ENCODE measurements at places on chromosomes 4 and X.

DNA sequence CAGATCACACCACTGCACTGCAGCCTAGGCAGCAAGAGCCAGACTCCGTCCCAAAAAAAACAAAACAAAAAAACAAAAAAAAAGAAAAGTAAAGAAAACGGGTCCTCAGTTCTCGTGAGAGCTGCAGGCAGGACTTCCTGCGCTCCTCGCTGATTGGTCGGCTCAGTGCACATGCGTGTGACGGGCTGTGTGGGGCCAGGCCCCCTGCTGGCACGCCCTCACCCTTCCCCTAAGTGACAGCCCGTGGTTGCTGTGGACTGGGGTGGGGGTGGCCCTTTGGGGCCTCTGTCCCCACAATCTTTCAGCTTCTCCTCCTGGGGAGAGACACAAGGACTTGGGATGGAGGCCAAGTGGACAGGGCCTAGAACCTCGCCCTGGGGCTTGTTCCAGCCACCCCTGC, at the start of gene FAM9B:
FAM9B (minus strand) TSS at position 139 of the 400 bp plus-strand sequence. CDS start 1,141 bp downstream, outside the sequence.
- DNase-seq = no peak

DNA sequence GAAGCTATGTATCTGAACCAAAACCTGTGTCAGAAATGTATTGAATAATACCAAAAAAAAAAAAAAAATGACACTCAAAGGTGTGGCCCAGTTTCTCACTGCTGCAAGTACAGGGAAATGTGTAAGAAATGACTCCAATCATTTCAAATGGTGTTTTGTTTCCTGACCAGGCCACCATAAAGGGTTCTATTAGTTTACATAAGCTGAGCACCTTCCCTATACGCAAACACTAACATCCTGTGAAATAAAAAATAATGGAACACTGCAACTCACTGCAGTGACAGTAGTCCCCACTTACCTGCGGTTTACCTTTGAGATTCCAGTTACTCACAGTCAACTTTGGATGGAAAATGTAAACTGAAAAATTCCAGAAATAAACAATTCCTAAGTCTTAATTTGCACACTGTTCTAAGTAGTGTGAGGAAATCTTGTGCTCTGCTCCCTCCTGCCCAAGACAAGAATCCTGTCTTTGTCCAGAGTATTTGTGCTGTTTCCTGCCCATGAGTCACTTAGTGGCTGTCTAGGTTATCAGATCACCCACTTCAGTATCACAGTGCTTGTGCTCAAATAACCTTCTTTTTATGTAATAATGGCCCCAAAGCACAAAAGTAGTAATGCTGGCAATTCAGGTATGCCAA, 265.3 kb downstream of the RCHY1 start:
- DNase-seq = peak; percentile 6

DNA sequence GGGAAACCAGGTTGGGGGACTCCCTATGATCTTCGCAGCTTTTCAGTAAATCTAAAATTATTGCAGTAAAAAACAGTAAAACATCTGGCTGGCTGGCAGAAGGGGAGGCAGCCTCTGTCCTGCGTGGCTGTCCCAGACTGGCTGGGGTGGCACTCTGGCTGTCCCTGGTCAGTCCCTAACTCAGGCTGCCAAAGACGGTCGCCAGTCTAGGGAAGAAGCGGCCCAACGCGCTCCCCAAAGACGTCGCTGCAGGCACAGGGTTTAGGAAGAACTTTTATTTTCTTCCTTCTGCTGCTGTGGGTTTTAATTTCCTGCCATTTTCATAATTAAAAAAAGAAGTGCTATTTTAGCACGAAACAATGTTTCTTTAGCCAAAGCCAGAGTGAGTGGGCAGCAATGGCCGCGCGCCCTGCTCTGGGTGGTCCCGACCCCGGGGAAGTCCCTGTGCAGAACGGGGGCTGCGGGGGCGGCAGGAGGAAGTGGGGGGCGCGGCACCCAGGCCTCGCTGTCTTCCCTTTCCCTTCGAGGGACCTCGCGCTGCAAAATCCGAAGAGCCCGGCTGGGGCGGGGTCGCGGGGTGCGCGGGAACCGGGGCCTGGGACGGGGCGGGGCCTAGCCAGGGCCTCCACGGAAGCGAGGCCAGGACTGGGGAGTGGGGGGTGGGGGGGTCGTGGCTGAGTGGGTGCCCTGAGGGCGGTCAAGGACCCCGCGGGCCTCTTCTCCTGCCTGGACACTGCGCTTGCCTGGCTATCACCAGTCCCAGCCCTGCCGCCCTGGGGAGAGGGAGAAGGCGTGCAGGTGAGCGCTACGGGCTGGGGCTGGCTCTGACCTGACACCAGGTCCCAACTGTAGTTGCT, 6.3 kb upstream of the LETM1 start:
- DNase-seq = no peak

GRCh38 chrX:11864171-11864570, 106.1 kb downstream of the MSL3 start:
- DNase-seq = no peak

GRCh38 chr4:93066749-93067148, 761.8 kb upstream of the ATOH1 start:
- peak; percentile 0 for DNase-seq

DNA sequence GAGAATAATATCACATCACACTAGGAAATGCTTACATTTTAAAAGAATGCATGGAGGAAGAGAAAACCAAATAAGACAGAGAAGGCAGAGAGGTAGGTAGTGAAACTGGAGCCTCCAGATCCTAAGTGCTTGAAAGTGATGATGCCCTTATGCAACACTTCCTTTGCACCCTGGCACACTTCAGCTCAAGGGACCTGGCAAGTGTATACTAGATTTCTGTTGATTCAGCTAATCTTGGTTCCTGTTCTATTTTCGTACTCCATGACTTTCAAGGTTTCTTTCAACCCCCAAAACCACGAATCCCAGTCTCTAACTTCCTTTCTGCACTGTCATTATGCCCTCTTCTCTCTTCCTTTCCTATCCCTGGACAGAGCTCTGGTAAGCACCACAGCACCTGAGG, 36.9 kb upstream of the SH3KBP1 start:
- DNase-seq = no peak

DNA sequence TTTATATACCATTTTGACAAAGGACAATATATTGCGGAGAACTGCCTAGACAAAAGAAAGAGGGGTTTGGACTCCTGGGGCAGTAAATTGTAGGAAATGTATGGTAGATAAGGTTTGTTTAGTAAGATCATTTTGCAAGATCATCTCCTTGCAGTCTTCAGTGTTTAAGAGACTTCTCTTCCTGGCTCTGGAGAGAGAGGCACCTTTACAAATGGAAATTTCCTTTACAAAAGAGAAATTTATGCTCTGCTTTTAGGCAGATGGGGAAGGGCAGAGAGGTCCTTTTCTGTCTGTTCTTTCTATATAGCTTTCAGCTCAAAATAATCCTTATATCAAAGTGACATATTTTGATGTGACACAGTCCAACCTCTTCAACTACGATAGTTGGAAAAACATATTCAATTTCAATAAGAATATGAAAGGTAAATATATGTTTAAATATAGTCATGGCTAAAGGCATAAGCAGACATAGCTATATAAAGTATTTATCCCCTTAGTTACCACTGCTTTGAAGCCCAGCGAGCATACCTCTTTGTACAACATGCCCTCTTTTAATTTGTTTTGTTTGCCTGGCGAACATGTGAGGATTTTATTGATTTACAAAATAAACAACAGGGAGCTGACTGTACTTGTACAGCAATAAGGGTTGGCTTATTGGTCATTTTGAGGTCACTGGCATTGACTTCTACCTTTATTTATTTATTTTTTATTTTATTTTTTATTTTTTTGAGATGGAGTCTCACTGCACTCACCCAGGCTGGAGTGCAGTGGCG, 65.2 kb downstream of the TRIM2 start:
- DNase-seq = no peak

DNA sequence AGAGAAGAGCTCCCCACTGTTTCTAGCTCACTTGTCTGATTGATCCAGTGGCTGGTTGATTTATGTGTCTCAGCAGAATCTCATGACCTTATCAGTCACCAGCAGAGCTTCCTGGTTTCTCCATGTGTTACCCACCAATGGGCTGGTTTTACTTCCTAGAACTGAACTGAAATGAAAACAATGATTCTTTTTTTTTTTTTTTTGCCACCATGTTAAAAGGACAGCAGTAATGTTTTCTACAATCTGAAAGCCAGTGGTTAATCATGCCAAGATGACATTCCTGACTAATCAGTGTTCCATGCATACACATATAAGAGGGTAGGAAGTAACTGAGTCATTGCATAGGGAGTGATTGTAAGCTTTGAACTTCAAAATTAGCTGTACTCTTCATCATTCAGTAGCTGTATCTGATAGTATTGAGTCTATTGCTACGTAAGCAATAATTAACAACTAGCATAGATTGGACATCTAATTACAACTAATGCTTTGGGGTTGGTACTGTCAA, 67.7 kb downstream of the SLC4A4 start:
- peak; percentile 86 for DNase-seq

- DNase-seq = peak; percentile 46
Measured at GRCh38 chr4:142984871-142985585, 138.9 kb upstream of the INPP4B start.

DNA sequence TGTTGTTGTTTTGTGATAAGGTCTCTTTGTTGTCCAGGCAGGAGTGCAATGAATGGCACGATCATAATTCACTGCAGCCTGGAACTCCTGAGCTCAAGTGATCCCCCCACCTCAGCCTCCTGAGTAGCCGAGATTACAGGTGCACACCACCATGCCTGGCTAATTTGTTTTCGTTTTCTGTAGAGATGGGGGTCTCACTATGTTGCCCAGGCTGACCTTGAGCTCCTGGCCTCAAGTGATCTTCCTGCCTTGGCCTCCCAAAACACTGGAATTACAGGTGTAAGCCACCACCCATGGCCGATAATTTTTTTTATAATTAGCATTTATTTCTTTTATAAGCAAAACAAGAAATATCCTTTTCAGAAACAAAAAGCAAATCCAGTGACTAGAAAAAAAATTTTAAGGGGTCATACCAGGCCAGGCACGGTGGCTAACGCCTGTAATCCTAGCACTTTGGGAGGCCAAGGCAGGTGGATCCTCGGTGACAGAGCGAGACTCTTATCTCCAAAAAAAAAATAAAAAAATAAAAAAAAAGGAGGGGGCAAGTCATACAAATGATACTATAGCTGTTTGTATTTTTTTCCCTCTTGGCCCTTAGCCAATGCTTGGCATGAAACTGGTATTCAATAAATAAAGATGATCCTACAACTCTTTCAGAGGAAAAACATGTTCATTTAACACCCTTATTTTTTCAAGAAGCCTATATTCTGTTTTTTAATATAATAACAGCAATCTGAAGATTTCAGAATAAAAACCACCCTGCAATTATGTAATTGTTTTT, 3.4 kb downstream of the PLAC8 start:
- DNase-seq = no peak

Measured in ELR (cell line).